ENCODE measurements at places on chromosomes 2 and 18. TPM values are rescaled to one million over a fixed set of nuclear protein-coding genes. Genes with fewer than 3 reads are reported as not detected.

CHST9 gene
- 0.06 TPM for total RNA-seq

RPL31 gene
- 1,064 TPM for total RNA-seq

SERPINB12 gene
- not detected for total RNA-seq

DSEL gene
- 0.06 TPM for total RNA-seq

SLC19A3 gene
- 1.2 TPM for total RNA-seq

RAMP1 gene
- 12.9 TPM for total RNA-seq

GPBAR1 gene
- total RNA-seq: not detected

CENPA gene
- 27.9 TPM for total RNA-seq

PRSS56 gene
- total RNA-seq: not detected

EFHD1 gene
- 0.95 TPM for total RNA-seq

LONRF2 gene
- total RNA-seq: 0.65 TPM

CHRNG gene
- not detected for total RNA-seq

RAB17 gene
- total RNA-seq: 0.40 TPM
